ENCODE measurements at places on chromosomes 16 and 17.

- DNase-seq = no peak
Observed at GRCh38 chr17:11256877-11257276, 15.9 kb downstream of the SHISA6 start.

DNA sequence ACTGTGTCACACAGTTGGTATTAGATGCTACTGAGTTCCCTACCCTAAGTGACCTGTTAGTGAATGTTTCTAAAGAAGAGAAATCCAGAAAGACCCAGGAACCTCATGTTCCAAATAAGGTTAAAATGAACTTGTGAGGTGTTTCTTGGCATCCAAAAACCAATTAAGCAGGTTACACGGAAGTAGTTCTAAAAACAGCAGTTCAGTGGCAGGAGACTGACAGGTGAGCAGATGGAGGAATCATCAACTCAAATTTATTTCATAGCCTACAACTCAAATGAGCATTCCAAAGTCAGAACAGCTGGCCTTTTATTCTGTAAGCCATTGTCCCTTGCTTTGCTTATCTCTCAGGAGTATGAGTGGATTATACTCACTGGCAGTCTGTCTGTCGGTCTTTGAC is 188.3 kb downstream of the IRX3 start:
- DNase-seq = no peak

- no peak for DNase-seq
Observed at GRCh38 chr16:62225675-62226074, 189.4 kb upstream of the CDH8 start.

- DNase-seq = no peak
Observed at GRCh38 chr16:84421081-84421937, 53.0 kb downstream of the ATP2C2 start.

DNA sequence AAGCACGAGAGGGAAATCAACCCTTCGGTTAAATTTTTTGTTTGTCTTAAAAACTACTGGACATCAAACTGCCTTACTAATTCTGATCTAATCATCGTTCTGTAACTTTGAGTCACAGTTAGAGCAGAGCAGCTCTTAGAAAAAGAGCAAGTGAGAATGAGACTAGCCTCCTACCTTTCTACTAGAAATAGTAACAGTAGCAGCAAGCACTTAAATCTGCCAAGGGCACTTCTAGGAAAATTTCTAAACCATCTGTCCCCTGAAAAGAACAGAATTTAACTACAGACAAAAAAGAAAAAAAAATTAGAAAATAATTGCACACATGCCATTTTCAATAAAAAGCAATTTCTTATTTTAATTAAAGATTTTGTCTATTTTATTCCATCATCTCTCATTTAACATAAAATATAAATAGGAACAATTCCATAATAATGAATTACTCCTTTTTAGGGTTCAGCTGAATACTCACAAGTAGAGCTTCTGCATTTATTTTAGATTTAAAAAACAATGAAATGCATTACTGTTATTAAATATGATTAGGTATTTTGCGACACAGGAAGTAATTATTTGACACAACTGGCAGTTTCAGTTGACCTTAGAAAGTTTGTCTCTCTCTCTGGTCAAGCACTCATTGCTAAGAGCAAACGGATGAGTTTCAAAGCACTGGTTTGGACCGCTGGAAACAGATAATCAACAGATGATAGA is 250.8 kb upstream of the SOX9 start:
- DNase-seq = no peak

- DNase-seq = no peak
Observed at GRCh38 chr16:11270602-11271162, 1.6 kb upstream of the TNP2 start.

DNA sequence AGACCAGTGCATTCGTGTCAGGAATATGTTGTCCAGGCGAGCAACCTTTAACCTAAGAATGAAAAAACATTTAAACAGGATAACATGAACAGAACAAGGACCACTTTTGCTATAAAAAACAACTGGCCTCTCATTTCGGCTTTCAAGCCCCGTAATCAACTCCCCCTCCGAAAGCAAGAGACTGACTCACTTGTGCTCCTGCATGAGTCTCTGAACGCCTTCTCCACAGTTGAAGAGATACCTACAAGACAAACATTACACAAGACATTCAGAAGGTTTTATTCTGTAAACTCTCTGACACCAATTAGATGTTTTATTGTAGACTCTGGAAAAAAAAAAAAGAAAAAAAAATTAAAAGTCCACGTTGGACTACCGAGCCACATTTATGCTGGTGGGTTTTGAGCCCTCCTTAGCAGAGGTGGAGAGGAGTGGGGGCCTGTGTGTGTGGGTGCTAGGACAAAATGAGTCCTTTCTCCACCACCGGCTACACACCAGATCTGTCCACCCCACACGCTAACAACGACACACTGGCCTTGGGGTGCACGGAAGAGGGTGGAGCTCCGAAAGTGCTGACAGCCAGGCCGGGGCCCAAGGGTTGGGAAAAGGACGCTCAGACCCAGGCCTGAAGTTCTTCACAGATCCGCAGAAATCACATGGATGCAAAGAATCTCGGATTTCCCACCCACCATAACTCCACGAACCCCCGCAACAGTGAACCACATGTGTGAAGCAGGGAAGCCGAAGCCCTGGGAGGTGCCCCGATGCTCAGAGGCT is 759 bp downstream of the ELAC2 start:
- DNase-seq = peak; percentile 63

DNA sequence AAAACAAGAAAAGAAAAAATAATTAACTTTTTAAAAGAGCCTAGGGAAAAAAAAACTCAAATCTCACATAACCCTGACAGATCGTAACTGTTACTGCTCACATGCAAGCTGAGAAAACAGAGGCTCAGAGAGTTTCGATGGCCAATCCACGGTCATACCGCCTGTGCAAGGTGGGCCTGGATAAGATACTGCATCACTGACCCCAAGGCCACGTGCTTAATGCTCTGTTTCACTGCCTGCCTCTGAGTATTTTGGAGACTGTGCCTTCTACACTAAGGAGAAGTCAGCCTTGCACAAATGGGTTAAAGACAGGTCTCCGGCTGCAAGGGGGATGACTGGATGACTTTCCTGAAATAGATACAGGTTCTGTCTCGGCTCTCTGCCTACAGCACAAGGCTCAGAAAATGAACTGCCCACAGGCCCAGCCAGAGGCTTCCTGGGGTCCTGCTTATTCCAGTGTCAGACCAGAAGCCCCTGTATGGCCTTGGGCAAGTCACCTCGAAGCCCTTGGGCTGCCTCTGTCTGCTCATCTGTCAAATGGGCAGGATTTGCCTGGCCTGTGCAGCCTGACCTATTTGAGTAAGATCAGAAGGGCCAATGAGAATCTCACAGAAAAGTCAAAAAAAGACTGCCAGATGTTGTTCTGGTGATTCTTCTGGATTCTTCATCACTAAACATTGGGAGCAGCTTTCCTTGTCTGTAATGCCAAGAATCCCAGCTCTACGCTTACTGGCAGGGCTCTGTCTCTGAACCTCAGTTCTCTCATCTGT is 25.8 kb downstream of the CNGB1 start:
- DNase-seq = no peak

DNA sequence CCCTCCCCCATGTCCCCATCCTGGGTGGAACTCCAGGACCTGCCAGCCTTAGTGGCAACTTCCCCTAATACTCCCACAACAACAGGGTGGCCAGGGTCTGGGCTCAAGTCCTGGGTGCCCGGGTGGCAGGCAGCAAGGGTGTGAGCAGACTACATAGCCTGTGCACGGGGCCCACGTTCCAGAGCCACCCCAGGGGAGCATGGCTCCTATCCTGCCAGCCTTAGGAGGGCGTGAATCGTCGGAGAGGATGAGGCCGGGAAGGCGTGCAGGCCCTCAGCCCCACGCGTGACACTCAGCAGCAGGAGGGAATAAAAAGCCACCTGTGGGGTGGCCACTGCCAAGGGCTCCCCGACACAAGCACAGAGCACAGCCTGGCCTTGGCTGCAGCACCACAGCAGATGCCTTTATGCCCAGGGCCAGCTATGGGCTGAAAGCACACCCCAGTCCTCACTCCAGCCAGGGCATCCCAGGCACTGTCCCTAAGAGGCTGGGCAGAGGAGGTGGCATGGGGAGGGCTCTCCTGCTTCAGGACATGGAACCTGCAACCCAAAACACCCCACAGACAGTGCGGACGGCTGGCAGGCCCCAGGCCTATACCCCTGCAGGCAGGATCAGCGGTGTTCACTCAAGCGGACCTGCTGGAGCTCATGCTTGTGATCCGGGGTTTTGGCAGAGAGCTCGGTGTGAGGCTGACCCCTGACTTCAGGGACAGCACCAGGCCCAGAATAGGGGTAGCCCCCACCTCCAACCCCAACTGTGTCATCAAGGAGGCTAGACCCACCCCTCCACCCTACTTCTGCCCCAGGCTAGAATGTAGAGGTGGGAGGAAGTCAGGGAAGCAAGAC is 2.7 kb downstream of the BCAR1 start:
- no peak for DNase-seq

DNA sequence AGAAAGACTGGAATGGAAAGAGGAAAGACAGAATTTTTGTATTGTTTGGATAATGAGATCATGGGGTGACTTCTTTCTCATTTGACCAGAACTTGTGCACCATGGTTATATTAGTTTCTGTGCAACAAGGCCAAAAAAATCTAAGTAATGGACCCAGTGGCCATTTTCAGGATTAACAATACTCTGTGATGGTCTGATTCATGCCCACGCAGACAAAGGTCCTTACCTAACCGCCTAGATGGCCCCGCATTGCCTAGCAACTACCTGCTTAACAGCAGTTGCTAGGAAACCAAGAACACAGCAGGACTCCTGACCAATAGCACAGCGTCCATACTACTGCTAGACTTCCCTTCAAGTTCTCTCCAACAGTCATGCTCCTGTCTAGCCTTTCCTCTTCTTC is 22.4 kb downstream of the MIS12 start:
- no peak for DNase-seq

DNA sequence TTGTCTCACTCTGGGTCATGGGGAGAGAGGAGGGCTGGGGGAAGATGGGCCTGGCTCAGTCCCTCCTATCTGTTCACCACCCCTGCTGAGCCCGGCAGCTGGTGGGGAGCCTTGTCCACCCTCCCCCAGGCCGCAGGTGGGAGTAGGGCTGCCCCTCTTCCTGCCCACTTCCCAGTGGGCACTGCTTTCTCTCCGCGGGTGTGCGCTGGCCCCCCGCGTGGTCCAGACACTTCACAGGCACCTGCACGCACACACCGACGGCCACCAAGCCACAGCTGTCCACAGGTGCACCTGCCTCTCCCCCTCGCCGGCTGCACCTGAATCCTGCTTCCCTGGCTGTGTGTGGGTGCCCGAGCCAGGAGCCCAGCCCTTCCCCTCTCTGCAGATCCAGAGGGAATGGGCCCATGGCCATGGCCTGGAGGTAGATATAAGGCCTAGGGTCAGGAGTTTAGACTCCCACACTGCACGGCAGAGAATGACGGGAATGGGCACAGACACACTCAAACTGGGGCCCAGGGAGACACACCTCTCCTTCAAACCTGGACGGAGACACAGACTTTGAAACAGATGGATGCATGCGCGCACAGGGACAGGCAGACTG is 2.0 kb downstream of the NHERF2 start:
- DNase-seq = no peak

GRCh38 chr16:50402298-50402895 is 33.6 kb upstream of the BRD7 start:
- no peak for DNase-seq

DNA sequence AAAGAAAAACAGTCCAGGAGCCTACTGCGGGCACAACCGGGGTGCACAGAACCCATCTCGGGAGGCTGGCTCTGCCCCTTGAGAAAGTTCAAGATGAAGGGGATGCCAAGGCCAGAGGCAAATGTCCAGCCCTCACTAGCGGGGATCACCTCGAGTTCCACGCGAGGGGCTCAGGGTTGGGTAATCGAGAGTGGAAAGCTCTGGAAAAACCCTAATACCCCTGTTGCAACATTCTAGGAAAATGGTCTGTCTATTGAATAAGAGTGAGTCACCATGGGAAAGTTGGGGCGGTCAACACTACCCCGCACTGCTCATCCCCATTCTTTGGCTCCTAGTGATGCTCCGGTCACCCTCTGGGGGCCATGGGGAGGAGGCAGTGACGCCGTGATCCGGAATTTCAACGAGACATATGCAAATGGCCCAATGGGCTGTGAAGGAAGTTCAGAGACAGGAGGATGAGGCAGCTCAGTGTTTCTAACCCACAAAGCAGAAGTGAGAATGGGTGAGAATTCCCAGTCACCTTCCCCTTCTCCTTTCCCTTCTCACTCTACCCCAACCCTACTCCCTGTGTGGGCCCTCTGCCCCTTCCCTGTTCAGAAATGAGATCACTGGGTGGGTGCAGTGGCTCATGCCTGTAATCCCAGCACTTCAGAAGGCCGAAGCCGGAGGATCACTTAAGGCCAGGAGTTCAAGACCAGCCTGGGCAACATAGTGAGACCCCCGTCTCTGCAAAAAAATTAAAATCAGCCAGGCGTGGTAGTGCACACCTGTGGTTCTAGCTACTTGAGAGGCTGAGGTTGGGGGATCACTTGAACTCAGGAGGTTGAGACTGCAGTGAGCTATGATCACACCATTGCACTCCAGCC is 22.4 kb downstream of the SOCS3 start:
- DNase-seq = no peak

DNA sequence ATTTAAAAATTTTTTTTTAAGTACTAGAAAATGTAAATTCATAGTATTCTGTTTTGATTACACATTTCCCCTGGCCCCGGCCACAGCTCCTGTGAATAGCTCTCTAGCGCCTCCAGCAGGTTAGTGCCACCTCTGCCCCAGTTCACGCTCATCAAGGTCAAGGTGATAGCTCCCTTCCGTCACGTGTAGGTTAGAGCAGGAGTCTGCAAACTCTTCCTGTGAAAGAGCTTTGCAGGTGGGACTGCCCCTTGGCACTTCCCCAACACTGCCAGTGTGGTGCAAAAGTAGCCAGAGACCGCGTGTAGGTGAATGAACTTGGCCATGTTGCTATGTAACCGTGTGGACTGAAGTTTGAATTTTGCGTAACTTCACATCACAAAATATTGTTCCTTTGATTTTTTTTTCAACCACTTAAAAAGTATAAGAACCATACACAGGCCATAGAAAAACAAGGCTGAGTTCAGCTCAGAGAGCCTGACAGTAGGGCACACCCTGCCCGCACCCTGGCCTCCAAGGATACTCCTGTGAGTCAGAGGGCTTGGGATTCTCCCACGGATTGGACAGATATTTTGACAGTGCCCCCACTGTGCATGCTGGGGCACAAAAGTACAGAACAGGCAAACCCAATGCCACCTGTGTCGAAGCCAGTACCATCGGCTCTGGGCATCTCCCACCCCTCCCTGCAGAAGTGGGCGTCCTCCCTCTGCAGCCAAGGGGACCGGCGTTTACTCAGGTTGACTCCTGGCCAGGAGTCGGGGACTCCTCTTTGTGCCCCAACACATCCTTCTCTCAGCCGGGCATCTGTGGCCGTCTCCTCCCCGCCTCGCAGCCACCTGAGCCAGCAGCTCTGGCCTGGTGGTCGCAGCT is 92.0 kb upstream of the CHMP6 start:
- peak; percentile 74 for DNase-seq

- DNase-seq = no peak
Observed at GRCh38 chr17:43079641-43080302, 45.4 kb downstream of the BRCA1 start.

Measured in AG08396 (cell line).